ENCODE measurements at places on chromosomes 1 and 21.

DNA sequence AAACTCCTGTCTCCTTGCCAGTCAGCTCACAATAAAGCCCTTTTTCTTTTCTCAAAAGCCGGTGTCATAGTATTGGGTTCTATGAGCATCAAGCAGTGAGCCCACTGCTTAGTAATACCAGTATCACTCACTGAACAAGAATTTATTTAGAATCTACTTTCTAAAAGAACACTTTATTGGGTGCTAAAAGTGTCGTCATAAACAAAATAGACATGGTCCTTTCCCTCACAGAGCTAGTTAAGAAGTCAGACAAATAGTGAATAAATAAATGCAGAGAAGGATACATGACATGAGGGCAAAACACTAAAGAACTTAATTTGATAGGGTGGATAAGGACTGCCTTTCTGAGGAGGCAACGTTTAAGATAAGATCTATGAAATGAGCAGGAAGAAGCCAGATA is 32.2 kb downstream of the EVI5 start:
- DNase-seq: no peak

DNA sequence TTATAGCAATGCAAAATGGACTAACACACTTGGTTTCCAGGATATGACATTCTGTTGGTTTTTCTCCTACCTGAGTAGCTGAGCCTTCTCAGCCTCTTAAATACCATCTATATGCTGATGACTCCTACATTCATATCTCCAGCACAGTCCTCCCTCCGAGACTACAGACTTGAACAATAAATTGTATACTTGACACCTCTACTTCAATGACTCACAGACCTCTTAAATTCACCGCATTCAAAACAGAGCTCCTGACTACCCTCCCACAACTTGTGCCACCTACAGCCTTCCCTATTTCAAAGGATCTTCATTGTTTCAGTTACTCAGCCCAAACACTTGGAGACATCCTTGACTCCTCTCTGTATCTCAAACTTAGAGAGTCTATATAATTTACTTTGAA is 66.8 kb upstream of the ASB17 start:
- DNase-seq: no peak

DNA sequence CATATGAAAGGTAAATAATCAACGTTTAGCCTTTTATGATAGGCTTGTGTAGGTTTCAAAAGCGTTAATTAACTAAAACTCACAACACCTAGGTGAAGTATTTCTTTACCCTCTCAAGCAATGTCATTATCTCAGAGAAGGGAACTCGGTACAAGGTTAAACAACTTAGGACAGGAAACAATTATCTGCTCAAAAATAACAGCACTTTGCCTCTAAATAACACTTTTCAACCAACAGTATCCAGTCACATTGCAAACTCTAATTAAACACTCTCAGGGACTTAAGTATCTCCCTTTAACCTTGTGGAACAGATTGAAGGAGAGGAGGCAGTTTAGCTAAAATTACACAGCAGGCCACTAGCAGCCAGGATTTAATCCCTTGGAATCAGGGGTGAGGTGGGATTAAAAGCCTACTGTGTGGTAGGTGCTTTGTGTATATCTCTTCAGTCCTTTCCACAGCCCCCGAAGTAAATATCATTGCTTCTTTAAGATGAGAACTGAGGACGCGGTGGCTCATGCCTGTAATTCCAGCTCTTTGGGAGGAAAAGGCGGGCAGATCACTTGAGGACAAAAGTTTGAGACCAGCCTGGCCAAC is 5.2 kb upstream of the AKNAD1 start:
- no peak for DNase-seq

- no peak for DNase-seq
Observed at GRCh38 chr1:216894494-216894893, 171.3 kb upstream of the ESRRG start.

GRCh38 chr1:94863297-94863911 is 43.2 kb downstream of the SLC44A3 start:
- DNase-seq: no peak

DNA sequence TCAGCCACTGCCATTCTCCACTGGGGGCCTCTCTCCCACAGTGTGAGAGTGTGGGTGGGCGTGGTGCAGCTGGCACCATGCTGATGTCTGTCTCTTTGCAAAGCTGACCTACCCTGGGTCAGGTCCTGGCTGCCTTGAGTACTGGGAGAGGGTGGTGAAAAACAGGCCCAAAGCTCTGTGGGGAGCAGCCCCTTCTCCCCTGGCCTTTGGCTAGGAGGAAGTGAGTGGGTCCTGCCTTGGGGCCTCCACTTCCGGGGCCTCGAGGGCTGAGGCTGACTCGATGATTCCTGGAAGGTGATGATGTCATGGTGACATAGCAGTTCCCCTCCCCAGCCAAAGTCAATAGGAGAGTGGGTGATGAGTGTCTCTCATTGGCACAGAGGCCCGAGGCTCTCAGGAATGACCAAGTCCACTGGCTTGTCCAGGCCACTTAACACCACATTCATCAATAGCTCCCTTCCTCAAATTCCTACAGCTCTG is 53.0 kb downstream of the IER5 start:
- no peak for DNase-seq
